ENCODE measurements at places on chromosomes 11 and 22. TPM values are rescaled to one million over a fixed set of nuclear protein-coding genes. Genes with fewer than 3 reads are reported as not detected.

Gene NEFH
- total RNA-seq, result 0.12 TPM

Gene P2RY2
- 0.16 TPM for total RNA-seq

Gene OPCML
- total RNA-seq, result 1.6 TPM

Gene SPON1
- 2.2 TPM for total RNA-seq

Gene CRYBB2
- not detected for total RNA-seq

Gene CSKMT
- total RNA-seq, result 7.3 TPM

Gene TSPAN32
- total RNA-seq, result 2.1 TPM

Gene FAM111A
- 57.6 TPM for total RNA-seq

Gene DBX1
- total RNA-seq, result not detected

Gene DUSP8
- total RNA-seq, result 0.16 TPM

Gene TBX10
- total RNA-seq, result not detected

Gene OR52I2
- not detected for total RNA-seq
